ENCODE measurements at places on chromosomes 3 and 15.

- DNase-seq, result no peak
Measured at GRCh38 chr3:135982922-135983581, 17.5 kb downstream of the PPP2R3A start.

DNA sequence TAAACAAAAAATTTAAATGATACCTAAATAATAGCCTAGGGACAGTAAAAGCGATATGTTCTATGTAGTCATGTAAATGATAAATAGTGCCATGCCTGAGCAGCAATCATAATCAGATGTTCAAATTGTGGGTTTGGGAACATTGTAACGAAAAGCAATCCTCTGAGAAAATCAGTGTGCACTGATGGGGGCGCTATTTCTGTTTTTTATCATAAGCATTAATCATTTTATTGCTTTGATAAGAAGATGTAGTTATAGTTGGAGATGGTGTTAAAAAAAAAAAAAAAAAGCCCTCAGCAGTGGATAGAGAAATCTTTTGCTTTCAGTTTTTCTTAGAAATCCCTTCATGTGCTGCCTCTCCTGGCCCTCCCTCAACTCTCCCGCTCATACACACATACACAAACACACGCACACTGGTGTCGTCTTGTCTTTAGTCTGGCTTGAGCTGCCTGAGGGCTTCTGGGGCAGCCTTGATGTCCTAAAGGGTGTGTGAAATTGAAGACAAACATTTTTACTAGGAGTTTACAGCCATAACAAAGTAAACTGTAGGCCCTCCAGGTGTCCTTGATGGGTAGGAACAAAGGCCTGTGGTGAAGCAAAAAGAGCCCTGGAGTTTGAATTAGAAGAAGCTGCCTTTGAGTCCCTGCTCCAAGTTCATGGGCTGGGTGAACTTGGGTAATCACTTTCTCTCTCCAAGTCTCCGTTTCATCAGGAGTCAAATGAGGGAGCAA lies 428.1 kb downstream of the SOX2 start:
- DNase-seq, result no peak

- DNase-seq, result no peak
Measured at GRCh38 chr3:169389211-169389924, 274.1 kb downstream of the MECOM start.

GRCh38 chr3:57818772-57819171 lies 62.7 kb downstream of the SLMAP start:
- DNase-seq, result no peak

DNA sequence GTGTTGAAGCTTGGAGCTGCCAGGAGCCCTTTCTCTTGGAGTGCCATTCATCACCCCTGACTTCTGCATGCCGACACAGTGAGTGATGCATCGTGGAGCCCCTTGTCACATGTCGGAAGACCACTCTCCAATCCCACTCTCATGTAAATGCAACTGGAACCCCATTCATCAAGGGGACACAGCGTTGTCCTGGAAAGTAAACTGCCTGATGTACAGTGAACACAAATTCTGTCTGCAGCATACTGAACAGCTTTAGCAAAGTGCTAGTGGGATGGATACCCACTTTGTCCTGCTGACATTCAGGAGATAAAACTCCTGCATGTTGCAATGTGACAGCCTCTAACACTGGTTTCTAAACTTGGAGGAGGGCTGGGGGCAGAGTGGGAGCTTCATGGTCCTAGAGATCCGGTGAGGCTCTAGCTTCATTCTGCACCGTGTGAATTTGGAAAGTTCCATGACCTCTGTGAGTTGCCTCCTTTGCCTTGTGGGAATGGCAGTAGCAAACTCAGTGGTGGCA lies 194.8 kb downstream of the CLSTN2 start:
- DNase-seq, result no peak

GRCh38 chr3:81198756-81199155 lies 562.7 kb downstream of the GBE1 start:
- DNase-seq, result no peak

DNA sequence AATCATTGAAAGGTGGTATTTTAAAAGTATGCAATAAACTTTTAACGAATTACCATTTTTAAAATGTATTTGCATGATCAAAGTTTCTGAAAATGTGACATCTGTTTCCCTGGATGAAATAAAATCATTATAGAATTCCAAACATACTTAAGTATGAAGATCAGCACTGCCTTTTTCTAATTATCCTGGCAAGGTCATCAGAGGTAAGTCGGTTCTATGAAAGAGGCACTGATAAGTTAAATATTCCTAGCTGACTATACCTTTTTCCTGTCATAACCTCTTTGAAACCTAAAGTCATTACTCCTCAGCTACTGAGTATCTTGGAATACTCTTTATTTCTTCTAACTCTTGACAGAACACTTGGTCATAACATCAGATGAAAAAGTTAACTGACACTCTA lies 406.1 kb upstream of the ALCAM start:
- DNase-seq, result no peak

Data from stimulated activated CD4-positive, alpha-beta T cell treated with anti-CD3 and anti-CD28 coated beads, TNF-alpha, amount 100 ng/mL, for 24 hours (primary cell).